ENCODE measurements at places on chromosomes 11 and 22.

DNA sequence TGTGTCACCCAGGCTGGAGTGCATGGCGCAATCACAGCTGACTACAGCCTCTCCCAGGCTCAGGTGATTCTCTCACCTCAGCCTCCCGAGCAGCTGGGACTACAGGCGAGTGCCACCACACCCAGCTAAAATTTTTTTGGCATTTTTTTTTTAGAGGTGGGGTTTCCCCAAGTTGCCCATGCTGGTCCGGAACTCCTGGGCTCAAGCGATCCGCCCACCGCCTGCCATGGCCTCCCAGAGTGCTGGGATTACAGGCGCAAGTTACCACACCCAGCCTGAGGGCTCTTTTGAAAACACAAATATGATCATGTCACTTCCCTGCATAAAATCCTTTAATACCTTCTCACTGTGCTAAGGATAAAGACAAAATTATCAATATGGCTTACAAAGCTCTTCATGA, 88.1 kb downstream of the MAML2 start:
- DNase-seq, result peak; percentile 94

- DNase-seq, result no peak
Observed at GRCh38 chr22:38468443-38469305, 778 bp downstream of the KDELR3 start.

DNA sequence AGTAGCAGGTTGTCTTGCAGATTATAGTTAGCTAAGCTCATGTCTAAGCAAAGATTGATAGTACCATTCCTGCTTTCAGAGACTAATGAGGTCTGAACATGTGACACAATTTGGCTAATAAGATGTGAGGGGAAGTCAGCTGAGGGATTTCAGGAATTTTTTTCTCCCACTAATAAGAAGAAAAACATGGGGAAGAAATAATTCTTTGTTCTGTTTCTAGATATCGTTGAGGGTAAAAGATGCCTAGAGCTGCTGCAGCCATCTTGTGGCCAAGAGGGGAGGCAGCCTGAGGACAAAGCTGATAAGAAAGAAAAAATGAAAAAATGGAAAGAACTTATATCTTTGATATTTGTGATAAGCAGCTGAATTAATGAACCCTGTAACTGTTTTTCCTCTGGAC, 1334.4 kb downstream of the LRRC4C start:
- no peak for DNase-seq

GRCh38 chr11:29934115-29934638, 82.7 kb downstream of the KCNA4 start:
- DNase-seq, result no peak

- no peak for DNase-seq
Observed at GRCh38 chr22:31488346-31488883, 1.2 kb downstream of the EIF4ENIF1 start.

GRCh38 chr11:43687120-43687791, 6.7 kb downstream of the HSD17B12 start:
- no peak for DNase-seq
